ENCODE measurements at places on chromosomes 11 and 22.

DNA sequence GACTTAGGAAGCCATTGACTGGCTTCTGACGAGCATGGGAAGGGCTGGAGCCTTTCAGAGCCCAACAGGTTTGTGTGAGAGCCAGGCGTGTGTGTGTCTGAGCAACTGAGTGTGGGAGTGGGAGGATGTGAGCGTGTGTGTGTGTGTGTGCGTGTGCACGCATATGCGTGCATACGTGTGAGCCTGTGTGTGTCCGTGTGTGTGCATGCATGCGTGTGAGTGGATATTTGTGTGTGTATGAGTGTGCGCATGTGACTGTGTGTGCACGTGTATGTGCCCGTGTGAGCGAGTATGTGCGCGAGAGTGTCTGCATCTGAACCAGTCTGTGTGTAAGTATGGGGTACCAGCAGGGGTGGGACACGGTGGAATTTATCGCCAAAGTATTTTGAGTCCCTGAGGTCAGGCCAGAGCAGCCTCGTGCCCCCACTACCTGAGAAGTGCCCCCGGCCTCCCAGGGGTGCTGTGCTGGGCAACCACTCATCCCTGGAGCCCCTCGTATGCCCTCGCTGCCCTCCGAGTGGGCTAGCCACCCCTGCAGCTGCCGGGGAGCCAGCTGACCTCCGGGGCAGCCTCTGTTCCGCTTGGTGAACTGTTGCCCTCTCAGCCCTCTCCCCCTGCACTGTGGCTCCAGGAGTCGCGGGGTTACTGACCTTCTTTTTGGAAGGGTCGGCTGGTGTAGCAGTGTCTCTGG is 38.5 kb downstream of the LRP5 start:
- H3K27ac ChIP-seq = no peak overlapping the region
- no peak for DNase-seq
- H3K4me3 ChIP-seq = no peak overlapping the region
- H3K4me1 ChIP-seq = peaks cover 12% of the 10 kb centered on the region

- H3K36me3 ChIP-seq = no peaks in the 10 kb centered on the region
- no peak overlapping the region for H3K27ac ChIP-seq
- H3K4me3 ChIP-seq = no peak overlapping the region
- no peaks in the 10 kb centered on the region for H3K27me3 ChIP-seq
- DNase-seq = no peak
- H3K4me1 ChIP-seq = peaks cover 3% of the 10 kb centered on the region
These were observed 41.1 kb downstream of the RBFOX2 start for GRCh38 chr22:35987487-35987886.

DNA sequence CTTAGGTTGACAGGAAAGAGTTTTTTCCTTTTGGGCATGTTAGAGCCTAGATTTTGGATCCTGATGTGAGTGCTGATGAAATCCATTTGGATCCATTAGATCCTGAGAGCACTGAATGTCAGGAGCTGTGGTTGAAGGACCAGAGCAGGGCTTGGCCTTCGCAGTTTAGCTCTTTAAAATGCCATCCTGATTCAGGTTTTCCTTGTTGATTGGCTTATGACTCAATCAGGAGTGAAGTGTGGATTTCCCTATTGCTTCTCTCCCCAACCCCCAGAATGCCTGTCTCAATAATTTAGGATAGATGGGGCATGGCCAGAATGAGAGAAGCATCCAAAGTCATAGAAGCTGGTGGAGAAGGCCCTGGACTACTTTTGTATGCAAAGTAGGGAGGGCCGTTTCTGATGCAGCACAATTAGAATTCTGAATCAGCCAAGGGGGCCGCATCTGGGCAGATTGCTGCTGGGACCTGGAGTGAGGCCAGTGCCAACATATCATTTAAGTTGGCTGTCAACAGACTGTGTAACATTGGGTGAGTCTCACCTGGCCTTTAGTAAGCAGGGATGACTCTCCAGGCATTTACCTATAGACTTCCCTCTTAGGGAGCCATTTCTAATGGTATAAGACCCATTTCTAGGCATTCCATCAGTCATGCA is 80.5 kb downstream of the TEAD1 start:
- DNase-seq = no peak
- H3K27me3 ChIP-seq = no peaks in the 10 kb centered on the region
- no peak overlapping the region for H3K4me3 ChIP-seq
- H3K36me3 ChIP-seq = no peaks in the 10 kb centered on the region
- no peak overlapping the region for H3K27ac ChIP-seq
- H3K4me1 ChIP-seq = no peaks in the 10 kb centered on the region

- no peak for DNase-seq
These were observed 47.5 kb downstream of the NCAPD3 start for GRCh38 chr11:134176284-134176683.

- no peaks in the 10 kb centered on the region for H3K4me1 ChIP-seq
- H3K36me3 ChIP-seq = no peaks in the 10 kb centered on the region
- H3K27ac ChIP-seq = no peak overlapping the region
These were observed 57.9 kb downstream of the SC5D start for GRCh38 chr11:121350314-121351082.

DNA sequence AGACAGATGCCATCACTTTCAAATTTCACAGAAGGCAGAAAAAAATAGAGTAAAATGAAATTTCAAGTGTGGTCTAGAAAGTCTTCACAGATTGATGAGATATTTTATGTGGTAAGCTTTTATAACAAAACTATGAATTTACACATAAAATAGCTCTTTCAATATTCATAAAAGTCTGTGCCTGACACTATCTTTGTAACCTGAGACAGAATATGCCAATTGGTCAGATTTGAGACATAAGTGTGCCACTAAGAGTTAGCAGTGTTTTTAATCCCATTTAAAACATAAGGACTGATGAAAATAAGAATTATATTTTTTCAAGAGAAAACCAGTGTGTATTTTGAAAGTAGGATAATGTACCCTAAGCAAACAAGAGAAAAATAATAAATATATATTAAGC is 769.5 kb upstream of the LUZP2 start:
- H3K27ac ChIP-seq = no peak overlapping the region
- no peak for DNase-seq
- H3K4me1 ChIP-seq = no peaks in the 10 kb centered on the region
- no peaks in the 10 kb centered on the region for H3K27me3 ChIP-seq
- H3K36me3 ChIP-seq = no peaks in the 10 kb centered on the region

DNA sequence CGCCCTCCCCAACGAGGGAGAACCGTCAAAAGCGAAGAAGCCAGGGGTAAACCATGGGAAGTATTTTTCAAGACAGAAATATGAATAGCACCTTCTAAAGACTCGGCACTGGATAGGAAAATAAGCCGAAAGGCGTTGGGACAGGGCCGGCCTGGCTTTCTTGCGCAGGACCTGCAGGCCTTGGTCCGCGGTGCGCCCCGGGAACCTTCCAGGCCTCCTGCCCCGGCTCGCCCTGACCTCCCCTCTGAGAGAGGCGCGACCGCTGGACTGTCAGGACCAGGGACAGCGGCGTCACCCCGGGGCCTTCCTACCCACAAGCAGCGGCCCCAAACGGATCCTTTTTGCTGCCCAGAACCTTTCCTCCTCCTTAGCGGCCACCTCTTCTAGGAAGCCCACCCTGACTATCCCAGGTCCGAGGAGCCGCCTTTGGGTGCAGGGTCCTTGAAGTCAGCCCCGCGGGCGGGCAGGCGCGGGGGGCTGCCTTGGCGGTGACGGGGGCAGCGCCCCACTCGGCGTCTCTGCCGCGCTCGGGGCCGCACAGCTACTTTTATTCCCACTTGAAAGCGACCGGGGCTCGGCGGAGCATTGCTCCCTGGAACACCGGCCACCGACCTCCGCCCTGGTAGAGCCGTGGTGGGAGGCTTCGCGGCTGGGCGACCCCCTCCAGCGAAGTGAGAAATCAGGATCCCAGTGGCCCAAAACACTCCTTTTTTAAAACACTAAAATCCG is 650 bp upstream of the MAPK11 start:
- H3K36me3 ChIP-seq = no peaks in the 10 kb centered on the region
- H3K27me3 ChIP-seq = no peaks in the 10 kb centered on the region
- H3K4me1 ChIP-seq = peaks cover 22% of the 10 kb centered on the region
- peak overlapping the region; percentile 75 for H3K27ac ChIP-seq
- DNase-seq = peak; percentile 56
- peak overlapping the region; percentile 40 for H3K4me3 ChIP-seq

DNA sequence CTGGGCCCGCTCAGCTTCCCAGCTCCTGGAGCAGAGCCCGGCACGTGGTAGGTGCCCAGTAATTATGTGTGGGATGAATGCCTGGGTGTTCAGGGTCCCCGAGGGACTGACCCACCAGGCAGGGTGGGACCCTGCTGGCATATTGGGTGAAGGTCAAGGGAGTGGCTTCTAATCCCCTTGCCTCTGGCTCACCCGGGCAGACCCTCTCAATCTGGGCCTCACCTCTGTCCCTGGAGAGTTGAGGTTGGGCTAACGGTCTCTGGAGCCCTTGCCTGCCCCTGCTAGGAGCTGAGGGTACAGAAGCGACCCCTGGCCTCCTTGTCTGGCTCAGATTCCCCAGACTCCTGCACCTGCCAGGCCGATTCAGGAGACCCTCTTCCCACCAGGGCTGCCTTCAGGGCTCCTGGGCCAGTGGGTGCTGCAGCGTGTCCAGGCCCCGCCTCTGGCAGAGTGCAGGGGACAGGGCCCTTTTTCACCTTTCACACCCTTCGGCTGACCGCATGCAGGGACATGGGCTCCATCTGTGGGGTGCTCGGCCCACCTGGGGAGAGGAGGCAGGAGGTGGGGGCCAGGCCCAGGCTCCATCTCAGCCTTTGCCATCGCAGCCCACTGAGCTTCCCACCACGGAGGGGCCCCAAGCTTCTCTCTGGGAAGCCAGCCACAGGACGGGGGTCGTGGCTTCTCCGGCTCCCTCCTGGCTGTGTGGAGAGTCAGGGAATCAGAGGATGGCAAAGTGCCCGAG is 3.8 kb upstream of the CTSD start:
- H3K27ac ChIP-seq = no peak overlapping the region
- peaks cover 4% of the 10 kb centered on the region for H3K4me1 ChIP-seq
- H3K36me3 ChIP-seq = no peaks in the 10 kb centered on the region
- no peaks in the 10 kb centered on the region for H3K27me3 ChIP-seq
- H3K4me3 ChIP-seq = no peak overlapping the region

DNA sequence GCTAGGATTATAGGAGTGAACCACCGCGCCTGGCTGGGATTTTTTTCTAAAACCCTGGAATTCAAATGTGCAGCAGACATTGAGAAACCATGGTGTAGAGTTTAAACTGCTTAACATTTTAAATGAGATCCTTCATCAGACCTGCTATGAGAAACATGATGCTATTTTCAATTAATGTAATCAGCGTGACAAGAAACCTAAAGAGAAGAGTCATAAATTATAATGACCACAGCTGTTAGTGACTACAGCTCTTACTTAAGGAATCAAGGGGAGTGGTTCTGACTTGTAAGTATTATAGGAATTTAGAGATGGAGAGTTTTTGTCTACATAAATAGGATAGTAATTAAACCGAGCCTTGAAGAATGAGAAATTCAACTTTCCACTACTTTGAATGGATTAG is 170.6 kb downstream of the BARX2 start:
- DNase-seq = no peak
- H3K4me1 ChIP-seq = no peaks in the 10 kb centered on the region
- H3K27ac ChIP-seq = no peak overlapping the region
- H3K27me3 ChIP-seq = no peaks in the 10 kb centered on the region
